ENCODE measurements at places on chromosomes 6 and 20.

GRCh38 chr6:13125841-13126240 is 202.5 kb downstream of the TBC1D7 start:
- no peak for DNase-seq

- DNase-seq: peak; percentile 56
Measured at GRCh38 chr6:27237089-27237803, 10.3 kb upstream of the PRSS16 start.

DNA sequence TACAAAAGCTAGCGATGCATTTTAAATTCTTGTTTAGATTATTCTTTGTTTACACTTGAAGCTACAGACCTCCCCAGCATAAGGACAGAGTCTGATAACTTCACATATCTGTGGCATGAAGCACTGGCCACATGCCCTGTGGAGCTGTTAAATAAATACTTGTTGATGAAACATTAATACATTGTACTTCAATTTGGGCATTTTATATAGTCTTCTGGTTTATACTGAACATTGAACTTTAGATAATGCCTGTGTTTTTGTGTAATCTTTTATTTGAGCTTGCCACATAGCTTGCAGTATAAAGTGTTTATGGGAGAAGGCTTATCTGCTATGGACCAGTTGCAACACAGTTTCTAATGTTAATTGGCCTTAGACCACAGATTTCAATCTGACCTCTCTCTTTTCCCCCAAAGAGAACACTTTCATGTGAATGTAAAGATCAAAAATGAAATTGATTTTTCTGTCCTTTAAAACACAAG is 48.2 kb downstream of the FRK start:
- no peak for DNase-seq

DNA sequence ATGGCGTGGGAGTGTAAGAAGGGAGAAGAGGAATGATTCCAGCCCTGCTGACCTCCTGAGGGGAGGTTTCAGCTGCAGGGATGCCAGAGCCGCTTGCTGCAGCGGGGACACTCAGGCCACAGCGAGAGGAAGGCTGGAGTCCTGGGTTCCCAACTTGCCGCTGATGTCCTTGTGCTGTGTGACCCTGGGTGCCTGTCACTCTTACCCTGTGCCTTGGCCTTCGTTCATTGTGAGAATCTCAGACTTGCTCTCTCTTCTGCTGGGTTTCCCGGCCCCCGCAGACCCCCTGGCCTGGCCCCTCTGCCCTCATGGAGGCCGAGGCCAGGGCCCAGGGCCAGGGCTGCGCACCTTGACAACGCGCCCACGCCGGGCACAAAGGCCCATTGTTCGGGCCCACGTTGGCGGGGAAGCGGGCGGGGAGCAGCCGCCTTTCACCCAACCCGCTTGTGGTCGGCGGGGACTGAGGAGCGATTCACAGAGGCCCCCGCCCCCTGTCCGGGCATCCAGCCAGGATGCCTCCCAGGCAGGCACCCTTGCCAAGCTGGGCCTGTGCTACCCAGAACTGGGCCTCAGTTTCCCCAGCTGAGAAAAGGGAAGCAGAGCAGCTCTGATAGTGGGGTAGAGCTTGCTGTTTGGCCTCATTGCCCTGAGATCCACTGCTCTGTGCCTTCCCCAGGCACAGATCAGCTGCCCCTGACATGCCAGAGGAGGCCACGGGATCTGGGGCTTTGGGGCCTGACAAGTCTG is 52.4 kb downstream of the CEBPB start:
- DNase-seq: no peak

DNA sequence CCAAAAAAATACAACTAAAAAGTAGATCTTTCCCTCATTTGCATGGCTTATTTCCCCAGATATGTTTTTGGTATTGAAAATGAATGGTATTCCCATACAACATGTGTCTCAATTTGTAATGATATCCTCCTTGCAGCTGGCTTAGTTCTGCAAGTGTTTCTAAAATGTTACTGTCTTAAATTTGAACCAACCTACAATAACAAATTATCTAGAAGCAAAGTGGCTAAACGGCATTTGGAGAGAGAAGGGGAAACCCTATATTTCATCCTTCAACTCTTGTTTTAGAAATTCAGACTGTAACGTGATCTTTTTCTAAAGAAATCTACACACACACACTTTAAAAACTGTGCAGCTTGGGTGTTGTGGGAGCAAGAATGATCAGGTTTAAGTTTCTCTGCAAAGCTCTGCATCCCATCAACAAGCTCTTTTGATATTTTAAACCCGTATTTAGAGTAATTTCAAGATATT is 153.0 kb downstream of the SOBP start:
- DNase-seq: no peak

DNA sequence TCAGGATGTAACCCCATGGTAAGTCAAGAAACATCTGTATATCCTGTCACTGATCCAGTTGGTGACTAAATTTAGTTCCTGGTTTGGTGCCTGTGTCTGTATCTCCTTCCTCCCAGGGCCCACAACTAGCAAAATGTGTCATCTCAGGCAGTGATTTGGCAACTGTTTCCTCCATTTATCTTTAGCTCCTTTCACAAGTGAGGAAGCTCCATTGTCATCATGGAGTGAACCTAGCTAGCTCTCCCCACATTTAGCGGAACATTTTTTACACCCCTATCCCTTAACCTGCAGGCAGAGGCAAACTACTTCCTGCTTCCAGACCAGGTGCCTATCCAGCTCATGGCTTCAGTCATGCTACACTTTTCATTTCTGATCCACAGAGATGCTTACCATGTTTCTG is 99.5 kb downstream of the IPCEF1 start:
- no peak for DNase-seq

- no peak for DNase-seq
Measured at GRCh38 chr6:252775-253535, 39.3 kb upstream of the DUSP22 start.

DNA sequence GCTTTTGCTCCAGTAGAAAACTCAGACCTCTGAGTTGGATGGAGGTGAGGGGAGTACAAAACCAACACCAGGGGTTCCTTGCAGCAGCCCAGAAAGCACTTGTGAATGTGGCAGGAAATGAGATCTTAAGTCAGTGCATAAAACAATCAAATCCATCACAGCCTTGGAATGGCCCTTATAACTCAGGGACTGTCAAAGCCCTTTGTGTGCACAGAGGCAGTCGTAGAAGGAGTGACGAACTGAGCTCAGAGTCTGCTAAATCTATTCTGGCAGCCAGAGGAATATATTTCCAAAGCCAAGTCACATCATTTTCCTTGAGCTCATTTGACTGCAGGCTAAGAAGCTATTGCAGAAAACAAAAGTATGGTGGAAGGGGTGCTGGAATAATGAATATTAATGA is 676.6 kb downstream of the DHX35 start:
- DNase-seq: no peak

DNA sequence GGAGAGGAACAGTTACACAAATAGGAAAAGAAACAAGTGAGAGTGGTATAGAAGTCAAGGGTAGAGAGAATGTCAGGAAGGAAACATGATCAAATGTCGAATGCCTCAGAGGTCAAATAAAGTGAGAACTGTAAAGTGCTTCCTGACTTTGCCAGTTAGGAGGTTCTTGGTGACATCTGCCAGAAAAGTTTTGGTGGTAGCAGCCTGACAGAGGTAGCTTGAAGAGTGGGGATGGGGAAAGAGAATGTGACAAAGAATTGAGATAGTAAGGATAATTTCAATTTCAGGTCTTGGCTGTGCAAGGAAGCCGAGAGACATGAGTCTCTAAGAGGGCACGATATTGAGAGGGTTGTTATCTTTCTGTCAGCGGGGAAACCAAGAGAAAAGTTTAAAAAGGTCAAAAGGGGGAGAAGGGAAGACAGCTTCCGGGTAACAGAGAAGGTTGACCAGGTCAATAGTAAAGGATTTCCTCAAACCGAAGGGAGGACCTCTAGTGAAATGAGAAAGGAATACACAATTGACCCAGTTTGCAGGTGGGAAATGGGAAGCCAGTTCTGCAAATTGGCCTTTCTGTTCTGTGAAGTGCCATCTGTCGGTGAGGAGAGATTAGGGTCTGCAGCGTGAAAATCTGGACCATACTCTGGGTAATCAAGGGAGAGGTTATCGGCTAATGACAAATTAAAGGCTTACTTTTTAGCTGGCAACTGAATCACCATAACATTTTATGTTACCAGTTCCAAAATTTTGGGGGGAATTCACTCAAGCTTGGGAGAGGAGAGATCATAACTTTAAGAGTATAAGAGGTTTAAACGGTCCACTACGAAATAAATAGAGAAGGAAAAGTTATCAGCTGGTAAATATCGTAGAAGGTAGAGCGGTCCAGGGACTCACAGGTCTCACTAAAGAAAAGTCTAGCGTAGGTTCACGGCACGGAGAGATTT is 973 bp upstream of the BRD2 start:
- peak; percentile 79 for DNase-seq

GRCh38 chr6:89657445-89658158 is 19.1 kb upstream of the LYRM2 start:
- DNase-seq: no peak

GRCh38 chr6:36659271-36659670 is 19.2 kb upstream of the CDKN1A start:
- DNase-seq: no peak

DNA sequence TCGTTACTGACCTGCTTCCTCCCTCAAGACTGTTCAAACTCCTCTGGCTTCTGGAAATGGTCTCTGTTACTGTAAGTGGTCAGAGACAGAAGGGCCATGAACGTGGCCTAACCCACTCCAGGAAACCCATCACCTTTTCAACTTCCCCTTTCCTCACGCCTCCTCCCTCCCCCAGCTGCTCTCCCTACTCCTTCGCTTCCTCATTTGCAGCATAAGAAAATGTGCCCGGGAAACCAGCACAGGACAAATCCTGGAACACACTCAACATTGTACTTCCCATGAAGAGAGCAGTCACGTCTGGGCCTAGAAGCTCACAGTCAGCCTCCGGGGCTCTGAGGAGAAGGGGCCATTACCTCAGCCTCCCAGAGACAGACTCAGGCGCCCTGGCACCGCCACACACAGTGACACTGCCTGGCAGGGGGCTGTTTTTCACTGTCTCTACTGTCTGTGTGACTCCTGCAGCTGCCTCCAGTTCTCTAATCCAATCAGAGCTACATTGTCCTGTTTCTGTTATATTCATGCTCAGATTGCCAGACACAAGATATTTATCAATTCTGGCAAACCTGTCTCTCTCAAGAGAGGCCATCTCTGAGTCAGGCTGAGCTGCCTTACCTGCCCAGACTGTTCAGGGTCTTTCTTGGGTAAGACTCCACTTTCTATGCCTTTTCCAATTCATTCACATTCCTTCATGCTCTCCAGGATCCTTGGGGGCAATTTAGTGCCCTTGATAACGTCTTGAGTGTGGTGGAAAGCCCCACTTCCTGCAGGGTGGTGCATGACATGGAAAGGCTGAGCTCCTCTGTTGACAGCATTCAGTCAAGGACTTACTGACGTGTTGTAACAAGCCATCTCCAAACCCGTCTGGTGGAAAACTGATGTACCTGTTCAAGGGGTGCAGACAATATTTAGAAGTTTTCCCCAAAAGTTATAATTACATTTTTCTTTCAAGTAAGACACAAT is 242.2 kb downstream of the HIVEP2 start:
- DNase-seq: no peak

DNA sequence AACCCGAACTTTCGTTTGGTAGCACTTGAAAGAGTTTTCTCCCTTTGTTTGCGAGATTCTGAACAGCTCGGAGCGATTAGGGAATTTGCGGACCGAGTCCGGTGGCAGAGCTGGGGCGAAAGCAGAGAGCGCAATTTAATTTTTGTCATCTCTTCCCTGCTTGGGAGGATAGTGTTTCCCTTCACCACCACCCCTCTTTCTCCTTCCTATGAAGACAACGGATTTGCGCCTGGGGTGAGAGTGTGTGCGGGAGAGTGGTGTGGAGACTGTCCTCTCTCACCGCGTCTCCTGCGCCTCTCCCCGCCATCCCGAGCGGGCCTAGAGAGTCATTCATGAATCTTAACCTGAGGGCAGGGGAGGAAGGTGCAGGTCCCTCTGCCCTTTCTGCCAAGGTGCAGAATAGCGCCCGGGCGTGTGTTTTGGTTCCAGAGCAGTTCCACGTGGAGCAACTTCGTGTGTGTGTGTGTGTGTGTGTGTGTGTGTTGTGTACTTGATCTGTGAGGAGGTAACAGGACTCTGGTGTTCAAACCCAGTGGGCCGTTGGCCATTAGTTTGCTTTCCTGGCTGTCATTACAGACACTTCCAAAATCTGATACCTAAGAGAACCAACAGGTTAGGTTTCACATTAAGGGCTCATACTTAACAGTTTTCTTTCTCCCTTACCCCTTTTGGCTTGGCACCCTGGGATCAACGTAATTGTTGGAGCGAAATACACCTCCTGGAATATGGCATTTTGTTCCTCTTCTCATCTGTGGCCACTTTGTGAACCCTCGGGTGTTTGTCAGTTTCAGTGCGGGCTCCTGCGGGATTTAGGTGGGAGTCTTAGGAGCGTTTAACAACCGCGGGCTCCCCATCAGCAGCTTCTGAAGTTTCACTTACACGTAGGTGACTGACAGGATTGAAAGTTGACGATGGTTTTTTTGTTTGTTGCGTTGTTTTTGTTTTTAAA is 1.8 kb downstream of the EYA4 start:
- DNase-seq: no peak

DNA sequence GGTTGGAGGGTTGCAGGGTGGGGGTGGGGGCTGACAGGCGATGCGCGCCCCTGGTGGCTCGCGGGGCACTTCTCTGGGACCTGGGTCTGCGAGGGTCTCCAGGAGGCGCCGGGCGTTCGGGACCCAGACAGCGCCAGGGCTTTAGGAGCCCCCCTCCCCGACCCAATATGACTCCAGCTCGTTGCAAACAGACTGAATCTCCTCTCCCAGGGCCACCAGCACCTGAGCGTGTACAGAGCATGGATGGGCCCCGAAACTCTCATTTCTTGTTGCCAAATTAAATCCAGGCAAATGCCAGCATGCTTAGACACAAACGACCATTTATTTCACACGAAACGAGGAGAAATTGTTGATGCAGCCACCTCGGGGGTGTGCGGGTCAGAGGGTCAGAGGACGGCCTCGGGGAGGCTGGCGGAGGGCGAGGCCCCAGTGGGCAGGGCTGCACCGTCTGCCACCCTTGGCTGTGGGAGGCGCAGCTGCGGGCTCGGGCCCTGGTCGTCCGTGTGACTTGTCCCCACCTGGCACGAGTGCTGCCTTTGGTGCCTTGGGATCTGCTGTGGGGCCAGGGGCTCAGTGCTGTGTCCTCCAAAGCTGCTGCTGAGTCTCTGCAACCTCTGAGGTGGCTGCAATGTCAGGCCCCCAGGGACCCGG is 20.9 kb upstream of the GATA5 start:
- DNase-seq: peak; percentile 10

- DNase-seq: peak; percentile 42
Measured at GRCh38 chr20:20837574-20838021, 125.2 kb upstream of the RALGAPA2 start.

GRCh38 chr6:44401138-44401537 is 13.6 kb downstream of the CDC5L start:
- DNase-seq: no peak

- peak; percentile 37 for DNase-seq
Measured at GRCh38 chr20:3749689-3750531, 17.4 kb downstream of the HSPA12B start.

- DNase-seq: peak; percentile 49
Measured at GRCh38 chr6:139882977-139883728, 508.7 kb upstream of the CITED2 start.

DNA sequence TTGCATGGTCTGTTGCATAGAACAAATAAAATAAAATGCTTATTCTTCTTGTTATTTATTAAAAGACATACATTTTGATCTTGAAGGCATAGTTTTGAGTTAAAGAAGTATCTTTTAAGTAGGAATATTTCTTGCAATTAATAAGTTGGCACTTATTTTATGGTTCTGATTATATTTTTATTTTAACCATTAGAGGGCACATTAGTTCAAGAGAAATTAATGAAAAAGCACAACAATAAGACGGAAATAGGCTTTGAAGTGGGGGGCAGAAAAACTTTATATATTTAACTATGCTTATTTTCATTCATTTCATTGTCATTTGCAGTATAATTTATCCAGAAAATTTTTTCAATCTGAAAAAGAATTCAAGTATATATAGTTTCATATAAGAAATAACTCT is 44.2 kb upstream of the MAP3K7 start:
- DNase-seq: no peak

All from ACHN (cell line).